ENCODE measurements at places on chromosomes 7 and 10. TPM values are rescaled to one million over a fixed set of nuclear protein-coding genes. Genes with fewer than 3 reads are reported as not detected.
A peak's percentile ranks its signal among the peaks of the same experiment; 100 is the strongest.

GRCh38 chr7:114540291-114540690, 125.7 kb downstream of the FOXP2 start:
- no peak for DNase-seq

GRCh38 chr7:139994356-139994755, 68.4 kb downstream of the PARP12 start:
- DNase-seq: no peak

DNA sequence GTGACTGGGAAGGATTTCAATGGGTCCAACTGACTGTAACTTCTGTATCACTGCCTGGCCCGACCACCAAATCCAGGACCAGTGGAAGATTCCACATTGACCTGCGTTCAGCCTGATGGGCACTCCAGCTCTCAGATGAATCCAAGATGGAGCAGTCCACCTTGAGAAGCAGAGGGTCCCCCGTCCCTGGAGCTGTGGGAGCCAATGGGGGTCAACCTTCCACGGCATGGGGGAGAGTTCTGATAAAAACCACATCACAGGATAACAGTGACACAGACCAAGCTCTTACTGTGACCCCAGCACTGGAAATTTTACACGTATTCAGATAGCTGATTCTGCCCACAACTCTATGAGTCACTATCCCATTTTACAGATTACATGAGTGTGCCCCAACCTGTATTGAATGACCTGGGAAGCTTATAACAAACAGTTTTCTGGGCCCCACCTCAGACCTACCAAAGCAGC, 11.2 kb downstream of the ZCCHC24 start:
- DNase-seq: no peak

DNA sequence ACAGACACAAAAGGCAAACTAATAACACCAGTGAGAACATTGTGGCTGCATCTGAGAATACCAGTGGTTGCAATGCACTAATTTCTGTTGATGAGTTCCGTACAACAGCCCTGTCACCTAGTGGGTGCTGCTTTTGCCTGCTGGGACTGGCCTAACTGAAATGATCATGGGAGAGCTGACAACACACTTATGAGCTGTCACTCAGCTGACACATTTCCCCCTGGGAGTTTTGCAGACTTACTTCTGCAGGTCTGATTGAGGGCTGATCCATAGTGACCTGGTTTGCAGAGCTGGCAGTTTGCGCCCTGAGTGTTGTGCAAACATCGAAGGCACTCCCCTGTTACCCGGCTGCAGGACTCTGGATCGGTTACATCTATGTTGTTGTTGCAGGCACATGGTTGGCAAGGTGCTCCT, 60.6 kb upstream of the LAMB1 start:
- no peak for DNase-seq

GRCh38 chr7:150481186-150481920, 30.9 kb downstream of the GIMAP8 start:
- no peak for DNase-seq

- DNase-seq: no peak
Observed at GRCh38 chr10:113080061-113080924, 130.2 kb downstream of the TCF7L2 start.

DNA sequence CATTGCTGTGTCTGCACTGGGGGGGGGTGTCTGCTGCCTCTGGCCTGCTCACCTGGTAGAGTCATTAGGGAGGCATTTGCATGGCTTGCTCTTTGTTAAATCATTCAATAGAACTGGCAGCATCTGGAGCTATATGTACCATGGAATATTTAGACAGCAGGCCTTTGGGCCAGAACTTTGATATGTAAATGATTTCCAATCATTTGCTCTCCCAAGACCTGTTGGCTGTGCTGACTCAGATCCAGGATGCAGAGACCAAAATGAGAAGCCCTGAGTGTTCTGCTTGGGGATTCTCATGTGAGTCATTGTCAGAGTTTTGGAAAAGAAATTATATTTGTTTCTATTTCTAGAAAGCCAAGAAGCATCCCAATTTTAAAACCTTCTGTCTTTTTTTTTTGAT, 257.6 kb upstream of the IGFBP3 start:
- no peak for DNase-seq

DNA sequence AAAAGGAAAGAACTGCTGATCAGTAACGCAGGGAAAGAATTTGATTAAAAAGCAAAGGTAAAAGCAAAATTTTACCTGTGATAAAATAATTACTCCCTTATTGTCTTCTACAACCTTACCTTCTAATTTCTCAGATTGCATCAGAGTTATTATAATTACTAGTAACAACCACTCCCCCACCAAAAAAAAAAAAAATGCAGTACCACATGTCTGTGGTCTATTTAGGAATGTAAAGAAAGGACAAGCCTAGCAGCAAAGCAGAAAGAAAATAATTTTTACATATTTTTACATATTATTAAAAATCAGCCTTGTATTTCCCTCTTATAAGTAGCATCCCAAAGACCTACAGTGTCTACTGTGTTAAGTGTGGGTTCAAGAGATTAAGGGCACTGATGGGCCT, 430.4 kb downstream of the TFEC start:
- DNase-seq: no peak

DNA sequence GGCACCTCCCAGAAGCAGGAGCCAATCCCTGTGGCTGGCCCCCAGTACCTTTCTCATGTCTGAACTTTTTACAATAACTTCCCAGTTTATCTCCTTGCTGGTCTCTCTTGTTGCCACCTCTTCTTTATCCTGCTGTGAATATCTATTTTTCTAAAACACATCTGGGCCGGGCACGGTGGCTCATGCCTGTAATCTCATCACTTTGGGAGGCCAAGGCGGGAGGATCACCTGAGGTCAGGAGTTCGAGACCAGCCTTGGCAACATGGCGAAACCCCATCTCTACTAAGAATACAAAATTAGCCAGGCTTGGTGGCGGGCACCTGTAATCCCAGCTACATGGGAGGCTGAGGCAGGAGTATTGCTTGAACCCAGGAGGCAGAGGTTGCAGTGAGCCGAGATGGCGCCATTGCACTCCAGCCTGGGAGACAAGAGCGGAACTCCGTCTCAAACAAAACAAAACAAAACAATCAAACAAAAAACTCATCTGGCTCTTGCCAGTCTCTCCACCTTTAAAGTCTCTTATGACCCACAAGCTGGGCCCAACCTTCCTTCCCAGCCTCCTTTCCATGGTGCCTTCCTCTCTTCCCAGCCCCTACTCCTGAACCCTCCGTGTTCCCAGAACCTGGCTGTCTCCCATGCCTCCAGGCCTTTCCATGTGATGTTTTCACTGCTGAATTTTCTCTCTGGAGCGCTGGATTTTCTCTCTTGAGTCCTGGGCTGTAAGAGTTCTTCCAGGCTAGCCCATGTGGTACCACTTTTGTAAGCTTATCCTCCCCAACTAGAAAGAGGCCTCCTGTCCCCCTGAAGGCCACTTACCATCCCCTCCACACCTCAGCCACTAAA, 51.3 kb downstream of the HIP1 start:
- no peak for DNase-seq

DNA sequence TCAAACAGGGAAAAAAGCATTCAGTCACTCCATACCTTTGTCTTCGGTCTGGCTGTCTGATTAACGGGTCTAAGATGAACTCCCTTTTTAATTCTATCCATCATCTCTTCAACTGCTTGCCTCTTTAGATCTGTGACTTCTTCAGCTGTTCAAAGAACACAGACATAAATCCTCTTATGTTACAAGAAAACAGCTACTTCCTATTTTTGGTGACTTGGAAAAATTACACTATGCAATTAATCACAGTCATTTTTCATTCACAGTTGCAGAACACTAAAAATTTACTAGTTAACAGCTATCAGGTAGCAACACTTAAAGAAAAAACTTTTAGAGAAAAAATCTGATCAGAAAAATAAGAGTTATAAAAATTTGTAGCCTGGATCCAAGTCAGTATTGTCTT, 66.0 kb downstream of the ENO4 start:
- no peak for DNase-seq

GRCh38 chr10:71984126-71984808, 20.1 kb downstream of the CHST3 start:
- DNase-seq: no peak

DNA sequence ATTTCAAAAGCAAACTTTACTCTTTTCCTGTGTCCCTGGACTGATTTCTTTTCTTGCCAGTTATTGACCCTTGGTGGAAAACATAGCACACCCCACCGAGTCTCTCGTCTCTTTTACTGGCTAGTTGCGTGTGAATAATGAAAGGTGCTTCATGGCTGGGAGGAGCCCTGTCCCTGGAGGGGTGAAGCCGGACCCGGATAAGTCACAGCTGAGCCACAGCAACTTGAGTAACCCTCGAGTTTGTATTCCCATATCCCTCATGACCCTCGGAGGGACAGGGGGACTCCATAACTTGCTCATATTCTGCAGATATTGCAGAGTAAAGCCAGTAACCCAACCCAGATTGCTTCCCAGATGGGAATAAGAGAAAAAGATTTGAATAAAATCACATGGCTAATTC, 147.5 kb upstream of the FRMD4A start:
- no peak for DNase-seq

DNA sequence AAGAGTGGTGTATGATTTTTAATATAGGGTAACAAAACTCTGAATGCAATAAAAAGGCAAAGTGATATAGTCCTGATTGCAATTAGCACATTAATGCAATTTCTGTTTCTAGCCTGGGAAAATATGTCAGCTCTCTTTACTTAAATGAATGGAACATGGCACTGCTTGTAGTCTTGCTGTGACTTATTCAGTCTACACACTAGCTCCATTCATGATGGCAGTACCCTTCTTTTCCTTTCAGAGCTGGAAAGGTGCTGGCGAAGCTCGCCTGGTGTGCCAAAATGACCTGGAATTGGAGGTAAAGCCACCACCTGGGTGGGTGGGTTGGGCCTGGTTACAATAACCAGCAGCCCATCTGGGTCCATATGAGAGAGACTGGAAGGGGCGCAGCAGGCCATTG, 85.3 kb downstream of the ZNF365 start:
- DNase-seq: no peak

DNA sequence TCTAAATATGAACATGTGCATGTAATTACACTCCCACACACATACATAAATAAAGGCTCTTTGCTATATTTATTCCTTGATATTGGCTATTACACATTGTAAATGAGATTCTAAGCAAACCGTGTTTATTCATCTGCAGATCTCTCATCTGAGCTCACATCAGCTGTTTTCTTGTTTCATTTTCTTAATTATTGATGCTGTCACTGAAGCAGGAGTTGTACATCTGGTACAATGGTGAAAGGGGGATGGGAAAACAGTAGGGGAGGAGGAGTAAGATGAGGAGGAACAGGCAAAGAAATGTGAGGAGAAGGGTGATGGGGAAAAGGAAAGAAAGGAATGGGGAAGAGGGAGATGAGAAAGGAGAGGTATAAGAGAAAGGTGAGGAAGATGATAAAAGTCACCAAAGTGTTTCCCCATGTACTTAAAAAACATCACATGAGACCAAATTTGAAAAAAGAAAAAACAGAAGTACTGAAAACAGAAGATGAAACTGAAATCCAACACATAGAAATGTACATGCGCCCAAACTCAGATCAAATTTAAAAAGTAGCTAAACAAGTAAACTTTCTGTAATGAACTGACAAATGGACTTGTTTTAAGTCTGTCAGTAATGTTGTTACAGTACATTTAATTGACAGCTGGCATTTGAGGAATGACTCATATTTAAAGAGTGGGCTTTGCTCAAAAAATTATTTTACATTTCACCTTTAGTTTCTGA, 472.2 kb downstream of the ARL4A start:
- no peak for DNase-seq

GRCh38 chr10:42954766-42955492, 121.9 kb upstream of the RET start:
- no peak for DNase-seq

- peak; percentile 77 for DNase-seq
Observed at GRCh38 chr7:113086431-113086888, at the start of gene GPR85. Gene GPR85 (minus strand): TSS chr7:113086827. CDS start chr7:113084721, 2,106 bp downstream.

- DNase-seq: no peak
Observed at GRCh38 chr10:80737209-80737608, 199.5 kb downstream of the SH2D4B start.

- no peak for DNase-seq
Observed at GRCh38 chr10:22435650-22436049, 90.4 kb downstream of the SPAG6 start.

GRCh38 chr7:122544463-122544862, 154.5 kb downstream of the RNF133 start:
- DNase-seq: no peak

DNA sequence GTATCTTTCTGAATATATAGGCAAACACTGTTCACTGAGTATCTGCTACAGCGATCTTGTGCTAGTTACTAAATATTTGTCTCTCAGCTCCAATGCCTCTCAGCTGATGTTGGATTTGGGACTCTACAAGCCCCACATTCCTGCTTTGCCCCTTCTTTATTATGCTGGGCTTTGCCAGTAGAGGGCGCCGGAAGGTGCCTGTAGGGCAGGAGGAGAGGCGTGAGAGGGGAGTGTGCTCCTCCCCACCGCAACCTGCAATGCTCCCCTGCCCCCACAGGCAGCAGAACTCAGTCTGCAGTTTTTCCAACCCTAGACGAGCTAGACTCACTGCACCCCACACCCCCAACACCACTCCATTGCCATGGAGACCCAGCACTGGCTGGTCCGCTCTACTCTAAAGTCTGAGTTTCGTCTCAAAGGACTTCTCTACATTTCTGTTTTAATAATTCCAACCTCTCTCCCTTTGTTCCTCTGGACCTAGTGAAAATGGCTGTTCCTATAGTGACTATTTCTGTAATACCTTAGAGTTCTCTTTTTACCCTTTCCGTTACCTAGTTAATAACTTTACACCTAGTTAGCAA, 337.6 kb downstream of the CCSER2 start:
- DNase-seq: no peak

DNA sequence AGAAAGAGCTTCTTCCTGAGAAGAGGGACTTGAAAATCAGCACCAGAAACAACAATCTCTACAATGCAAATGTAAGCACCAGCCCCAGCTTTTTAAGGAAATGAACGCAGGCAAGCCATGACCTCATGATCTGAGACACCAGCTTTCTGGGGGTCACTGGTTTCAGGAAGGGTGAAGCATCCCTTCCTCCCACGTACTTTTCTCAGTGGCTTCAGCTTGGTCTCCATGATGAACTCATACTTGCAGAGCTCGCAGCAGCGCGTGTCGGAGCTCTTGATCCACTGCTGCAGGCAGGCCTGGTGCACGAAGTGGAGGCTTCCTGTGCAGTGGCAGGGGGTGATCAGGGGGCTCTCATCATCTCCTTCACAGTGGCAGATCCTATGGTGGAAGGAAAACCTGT, 87.0 kb downstream of the ALOX5 start:
- no peak for DNase-seq

The RPA3 gene
- total RNA-seq: 11.2 TPM

The GCK gene
- 7.7 TPM for total RNA-seq

The NRAP gene
- total RNA-seq: 0.09 TPM

The PRPS1L1 gene
- not detected for total RNA-seq

The GALNT17 gene
- total RNA-seq: 41.3 TPM

The ZWINT gene
- 16.9 TPM for total RNA-seq

The BCL7B gene
- 8.9 TPM for total RNA-seq

The SLC29A4 gene
- 22.6 TPM for total RNA-seq

The MSRB2 gene
- total RNA-seq: 18.9 TPM

The UFSP1 gene
- 2.3 TPM for total RNA-seq

The HDAC9 gene
- total RNA-seq: 62.0 TPM

The CAV2 gene
- 11.5 TPM for total RNA-seq

The USP6NL gene
- 26.0 TPM for total RNA-seq
